Stimulated activated CD4-positive, alpha-beta T cell treated with anti-CD3 and anti-CD28 coated beads, Interleukin-15, amount 100 ng/mL, for 48 hours (primary cell): ENCODE measurements at places on chromosomes 12 and 14.
A peak's percentile ranks its signal among the peaks of the same experiment; 100 is the strongest.

DNA sequence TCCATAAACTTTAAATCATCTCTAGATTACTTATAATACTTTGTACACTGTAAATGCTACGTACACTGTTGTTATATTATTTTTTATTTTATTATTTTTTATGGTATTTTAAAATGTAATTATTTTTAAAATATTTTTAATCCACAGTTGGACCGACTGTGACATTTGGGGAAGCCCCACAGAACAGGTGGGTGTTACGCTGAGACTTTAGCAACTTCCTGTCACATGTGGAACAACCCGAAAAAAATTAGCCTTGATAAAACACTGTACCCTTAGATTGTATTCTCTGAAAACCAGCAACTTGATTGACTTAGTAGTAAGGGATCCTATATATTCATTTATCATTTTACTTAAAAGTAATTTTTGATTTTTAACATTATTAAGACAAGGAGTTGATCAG lies 1755.7 kb upstream of the SEL1L start:
- no peak for DNase-seq

- DNase-seq: peak; percentile 30
Measured at GRCh38 chr12:52119398-52120254, 40.1 kb downstream of the SMIM41 start.

GRCh38 chr14:87059060-87059839 lies 933.7 kb downstream of the GALC start:
- DNase-seq: no peak

- no peak for DNase-seq
Measured at GRCh38 chr12:57250956-57251355, at the start of gene STAC3. STAC3 (minus strand) TSS chr12:57251187; CDS start chr12:57249636, 1,551 bp downstream.

GRCh38 chr12:131830914-131831571 lies 2.9 kb downstream of the MMP17 start:
- DNase-seq: no peak

DNA sequence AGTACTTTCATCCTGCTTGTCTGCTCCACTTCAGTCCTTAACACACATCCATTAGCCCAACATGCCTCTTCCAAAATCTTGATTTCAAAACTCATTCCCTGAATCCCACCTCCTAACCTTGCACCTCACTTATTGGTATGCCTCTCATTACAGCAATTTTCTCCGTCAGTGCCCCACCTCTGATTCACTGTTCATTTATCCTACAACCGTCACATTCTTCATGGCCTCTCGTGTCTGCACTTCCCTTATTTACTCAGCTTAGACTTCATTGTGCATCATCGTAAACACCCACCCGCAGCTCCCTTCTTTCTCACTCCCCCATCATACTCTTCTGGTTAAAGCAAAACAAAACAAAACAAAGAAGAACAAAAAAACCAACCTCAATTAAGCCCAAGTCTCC lies 160.6 kb upstream of the HMGA2 start:
- DNase-seq: no peak

GRCh38 chr14:77131206-77131605 lies 10.4 kb downstream of the ZDHHC22 start:
- DNase-seq: no peak

- peak; percentile 22 for DNase-seq
Measured at GRCh38 chr14:31025367-31026076, at the start of gene AP4S1. AP4S1 (plus strand) TSS chr14:31025649; CDS start chr14:31066197, 40,548 bp downstream.

- DNase-seq: no peak
Measured at GRCh38 chr12:70784042-70784668, 136.4 kb downstream of the PTPRR start.

- no peak for DNase-seq
Measured at GRCh38 chr14:100022772-100023451, 42.3 kb upstream of the EVL start.

- DNase-seq: no peak
Measured at GRCh38 chr14:47526591-47527244, 148.7 kb downstream of the MDGA2 start.

- no peak for DNase-seq
Measured at GRCh38 chr12:112606611-112607365, 184.8 kb upstream of the RPH3A start.

- peak; percentile 72 for DNase-seq
Measured at GRCh38 chr14:101961011-101961721, 3.2 kb upstream of the DYNC1H1 start.

GRCh38 chr12:51926718-51927117 lies 19.4 kb downstream of the ACVRL1 start:
- DNase-seq: peak; percentile 33

- DNase-seq: no peak
Measured at GRCh38 chr14:72706485-72706884, 187.4 kb downstream of the DPF3 start.

GRCh38 chr14:24881116-24881893 lies 168.6 kb downstream of the STXBP6 start:
- no peak for DNase-seq
